WERI-Rb-1 (cell line): ENCODE measurements at places on chromosomes 11 and 22.

DNA sequence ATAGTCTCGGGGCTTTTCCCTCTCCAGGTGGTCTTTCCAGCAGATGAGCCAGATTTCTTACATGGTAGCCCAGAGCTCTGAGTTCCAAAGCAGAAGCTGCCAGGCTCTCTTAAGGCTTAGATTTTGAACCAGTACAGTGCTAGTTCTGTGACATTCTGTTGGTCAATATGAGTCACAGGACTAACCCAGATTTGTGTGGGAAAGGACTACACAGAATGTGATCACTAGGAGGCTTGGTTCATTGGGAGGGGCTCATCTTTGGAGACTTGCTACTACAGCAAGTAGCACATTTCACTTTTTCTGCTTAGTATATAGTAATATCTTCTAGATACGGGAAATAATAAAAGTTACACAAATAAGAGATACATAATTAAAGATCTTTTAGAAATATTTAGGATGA, 24.1 kb downstream of the RNF214 start:
- no peak for DNase-seq

DNA sequence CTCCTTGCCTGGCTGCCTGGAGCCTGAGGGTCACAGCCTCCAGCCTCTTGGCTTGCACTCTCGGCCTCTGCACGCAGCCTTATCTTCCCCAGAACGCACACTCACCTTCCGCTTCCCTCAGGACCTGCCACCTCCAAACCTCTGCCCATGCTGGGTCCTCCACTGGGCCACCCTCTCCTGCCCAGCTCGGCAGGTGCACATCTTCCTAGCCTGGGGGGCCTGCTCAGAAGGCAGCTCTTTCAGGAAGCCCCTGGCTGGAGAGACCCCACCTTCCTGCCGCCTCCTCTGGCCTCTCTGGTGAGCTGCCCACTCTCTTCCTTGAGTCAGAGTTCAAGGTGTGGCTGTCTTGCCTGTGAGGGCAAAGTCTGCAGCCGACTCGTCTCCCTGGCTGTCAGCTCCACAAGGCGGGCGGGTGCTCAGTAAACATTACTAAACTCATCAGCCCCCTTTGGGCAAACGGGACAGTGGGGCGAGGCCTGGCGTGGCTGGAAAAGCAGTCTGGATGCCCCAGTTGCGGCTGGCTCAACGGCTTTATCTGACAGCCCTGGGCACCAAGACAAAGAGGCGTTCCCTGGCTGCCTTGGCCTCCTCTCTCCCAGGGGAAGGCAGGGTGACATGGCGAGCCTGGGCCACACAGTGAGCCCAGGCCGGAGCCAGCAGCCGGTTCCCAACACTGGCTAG, 1.7 kb upstream of the LINC01488 start:
- DNase-seq, result no peak

DNA sequence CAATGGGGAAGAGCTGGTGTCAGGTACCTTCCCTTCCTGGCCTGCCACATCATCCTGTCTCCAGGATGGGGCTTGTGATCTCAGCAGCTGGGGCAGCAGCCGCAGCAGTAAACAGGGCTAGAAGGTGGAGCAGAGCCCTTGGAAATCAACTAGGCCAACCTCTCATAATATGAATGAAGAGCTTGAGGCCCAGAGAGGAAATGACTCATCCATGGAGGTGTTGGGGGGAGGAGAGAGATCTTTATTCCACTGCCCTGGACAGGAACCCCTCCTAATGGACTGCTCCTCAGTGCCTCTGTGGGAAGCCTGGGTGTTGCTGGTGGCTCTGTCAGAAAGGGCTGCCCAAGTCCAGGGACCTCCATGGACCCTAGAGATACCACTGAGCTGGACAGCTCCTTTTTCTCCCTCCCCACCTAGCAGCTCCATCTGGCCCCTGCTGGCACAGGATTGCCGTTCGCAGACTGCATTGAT, 111.8 kb downstream of the OSBP2 start:
- DNase-seq, result no peak

DNA sequence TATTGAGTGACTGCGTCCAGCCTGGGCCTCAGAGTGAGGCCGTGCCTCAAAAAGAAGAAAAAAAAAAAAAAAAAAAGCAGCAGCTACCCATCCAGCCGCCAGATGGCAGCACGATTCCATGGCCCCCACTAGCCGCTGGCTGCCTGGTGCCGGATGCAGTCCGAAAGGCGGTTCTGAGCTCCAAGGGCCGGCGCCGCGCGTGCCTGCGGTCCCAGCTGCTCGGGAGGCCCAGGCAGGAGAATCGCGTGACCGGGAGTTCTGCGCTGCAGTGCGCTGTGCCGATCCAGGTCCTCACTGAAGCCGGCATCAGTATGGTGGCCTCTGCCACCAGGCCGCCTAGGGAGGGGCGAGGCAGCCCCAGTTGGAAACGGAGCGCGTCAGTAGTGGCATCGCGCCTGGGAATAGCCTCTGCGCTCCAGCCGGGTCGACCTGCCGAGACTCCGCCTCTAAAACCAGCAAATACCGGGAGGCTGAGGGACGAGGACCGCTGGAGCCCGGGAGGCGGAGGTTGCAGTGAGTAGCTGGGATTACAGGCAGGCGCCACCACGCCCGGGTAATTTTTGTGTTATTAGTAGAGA, 19.3 kb downstream of the SCARF2 start:
- peak; percentile 80 for DNase-seq

DNA sequence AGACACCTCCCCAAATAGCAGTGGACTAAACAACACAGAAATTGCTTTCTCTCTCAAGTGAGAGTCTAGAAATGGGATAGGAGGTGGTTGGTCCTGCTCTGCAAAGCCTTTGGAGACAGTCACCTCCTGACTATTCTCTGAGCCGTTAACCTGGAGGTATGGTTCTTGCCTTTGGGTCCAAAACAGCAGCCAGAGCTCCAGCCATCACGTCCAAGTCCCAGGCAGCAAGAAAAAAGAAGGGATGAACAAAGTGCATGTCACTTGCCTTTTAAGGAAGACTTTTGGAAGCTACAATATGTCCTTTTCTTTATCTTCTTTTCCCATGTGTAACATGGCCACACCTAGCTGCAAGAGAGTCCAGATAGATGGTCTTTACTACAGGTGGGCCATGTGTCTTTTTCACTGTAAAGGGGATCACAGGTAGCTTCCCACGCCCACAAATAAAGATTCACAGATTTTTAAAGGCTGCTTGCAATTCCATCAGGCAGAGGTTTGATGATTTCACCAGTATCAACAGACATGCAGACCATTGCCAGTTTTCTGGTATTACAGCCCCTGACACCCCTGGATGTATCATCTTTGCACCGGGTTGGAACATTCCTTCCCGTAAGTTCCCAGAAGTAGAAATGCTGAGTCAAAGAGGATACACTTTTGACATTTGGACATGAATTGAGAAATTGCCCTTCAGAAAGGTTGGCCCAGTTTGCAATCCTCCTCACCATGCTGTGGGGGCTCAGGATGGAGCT, 66.0 kb downstream of the MYEOV start:
- DNase-seq, result no peak

GRCh38 chr11:123365955-123366354, 64.1 kb upstream of the GRAMD1B start:
- no peak for DNase-seq

DNA sequence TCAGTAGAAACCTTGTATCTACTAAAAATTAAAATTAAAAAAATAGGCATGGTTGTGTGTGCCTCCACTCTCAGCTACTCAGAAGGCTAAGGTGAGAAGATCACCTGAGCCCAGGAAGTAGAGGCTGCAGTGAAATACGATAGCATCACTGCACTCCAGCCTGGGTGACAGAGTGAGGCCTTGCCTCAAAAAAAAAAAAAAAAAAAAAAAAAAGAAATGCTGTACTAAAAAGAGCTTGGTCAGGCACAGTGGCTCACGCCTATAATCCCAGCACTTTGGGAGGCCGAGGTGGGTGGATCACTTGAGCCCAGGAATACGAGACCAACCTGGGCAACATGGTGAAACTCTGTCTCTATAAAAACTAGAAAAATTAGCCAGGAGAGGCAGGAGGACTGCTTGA, 36.5 kb downstream of the SBF2 start:
- no peak for DNase-seq

DNA sequence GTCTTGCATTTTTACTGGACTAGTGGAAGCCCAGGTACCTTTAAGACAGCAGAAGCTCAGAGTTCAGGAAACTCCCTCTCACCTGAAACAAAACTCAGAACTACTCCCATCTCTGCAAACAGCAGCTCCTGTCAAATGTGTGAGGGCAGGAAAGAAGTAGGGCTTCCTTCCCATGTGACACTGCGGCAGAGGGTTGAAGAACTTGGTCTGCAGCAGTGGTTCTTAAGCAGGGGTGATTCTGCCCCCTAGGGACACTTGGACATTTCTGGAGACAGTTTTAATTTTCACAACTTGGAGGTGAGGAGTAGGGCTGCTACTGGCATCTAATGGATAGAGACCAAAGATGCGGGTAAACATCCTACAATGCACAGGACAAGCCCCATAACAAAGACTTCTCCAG, 63.4 kb downstream of the RCN1 start:
- peak; percentile 54 for DNase-seq

- no peak for DNase-seq
Measured at GRCh38 chr11:22634897-22635629, 9.4 kb upstream of the FANCF start.

GRCh38 chr11:134331354-134332188, at the start of gene GLB1L2:
GLB1L2 (plus strand) TSS chr11:134331988; CDS start chr11:134332062, 74 bp downstream.
- peak; percentile 89 for DNase-seq

- DNase-seq, result peak; percentile 46
Measured at GRCh38 chr22:34161431-34162123, 241.3 kb upstream of the LARGE1 start.

DNA sequence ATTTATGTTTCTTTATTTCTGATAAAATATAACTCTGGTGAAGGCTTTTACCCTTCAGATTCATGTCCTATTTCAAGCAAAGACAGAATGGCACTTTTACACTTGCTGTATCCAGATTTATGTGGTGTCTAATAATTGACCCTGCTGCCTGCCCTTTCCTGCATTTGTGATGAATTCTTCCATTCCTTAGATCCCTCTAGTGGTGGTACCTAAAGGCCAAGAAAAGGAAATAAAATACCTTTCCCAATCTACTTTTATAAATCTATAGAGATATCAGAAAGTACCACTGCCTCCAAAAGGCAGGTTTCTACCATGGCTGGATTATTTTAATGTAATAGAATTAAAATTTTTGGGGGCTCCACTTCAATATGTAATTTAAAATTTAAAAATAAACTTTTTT, 34.2 kb downstream of the CCDC81 start:
- no peak for DNase-seq
